ENCODE measurements at places on chromosomes 11 and 22. TPM values are rescaled to one million over a fixed set of nuclear protein-coding genes. Genes with fewer than 3 reads are reported as not detected.

CHRM1 gene
- not detected for total RNA-seq

CABP7 gene
- not detected for total RNA-seq

PLAAT3 gene
- 21.2 TPM for total RNA-seq

OR51A2 gene
- not detected for total RNA-seq

SNX15 gene
- total RNA-seq = 21.0 TPM

BTG4 gene
- not detected for total RNA-seq

GRCh38 chr11:68927280-68928135, 23.8 kb downstream of the IGHMBP2 start:
- peak; percentile 29 for DNase-seq

- DNase-seq = no peak
Observed at GRCh38 chr22:38796262-38796957, 2.5 kb upstream of the DNAL4 start.

DNA sequence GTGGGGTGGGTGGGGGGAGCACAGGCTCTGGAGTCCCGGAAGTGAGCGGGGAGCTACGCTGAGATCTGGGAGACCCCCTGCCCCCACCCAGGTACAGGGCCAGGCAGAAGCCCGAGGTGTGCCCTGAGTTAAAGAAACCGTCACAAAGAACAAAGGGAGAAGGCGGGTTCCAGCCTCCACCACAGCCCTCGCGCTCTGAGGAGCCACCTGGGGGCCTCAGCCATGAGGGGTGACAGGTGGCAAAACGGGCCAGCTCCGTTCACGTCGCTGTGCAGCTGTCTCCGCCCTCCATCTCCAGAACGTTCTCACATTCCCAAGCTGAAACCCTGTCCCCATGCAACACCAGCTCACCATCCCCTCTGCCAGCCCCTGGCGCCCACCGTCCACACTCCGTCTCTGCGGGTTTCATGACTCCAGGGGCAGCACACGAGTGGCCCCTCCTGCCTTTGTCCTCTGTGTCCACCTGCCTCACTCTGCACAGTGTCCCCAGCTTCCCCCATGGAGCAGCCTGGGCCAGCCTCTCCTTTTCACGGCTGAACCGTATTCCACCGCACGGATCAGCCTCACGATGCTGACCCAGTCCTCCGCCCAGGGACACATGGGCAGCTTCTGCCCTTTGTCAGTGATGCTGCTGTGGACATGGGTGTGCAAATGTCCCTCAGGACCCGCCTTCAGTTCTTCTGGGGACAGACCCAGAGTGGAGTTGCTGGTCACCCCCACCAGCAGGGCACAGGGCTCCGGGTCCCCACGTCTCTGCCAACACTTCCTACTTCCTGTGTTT, 1.7 kb upstream of the MUC5B start:
- DNase-seq = peak; percentile 73

DNA sequence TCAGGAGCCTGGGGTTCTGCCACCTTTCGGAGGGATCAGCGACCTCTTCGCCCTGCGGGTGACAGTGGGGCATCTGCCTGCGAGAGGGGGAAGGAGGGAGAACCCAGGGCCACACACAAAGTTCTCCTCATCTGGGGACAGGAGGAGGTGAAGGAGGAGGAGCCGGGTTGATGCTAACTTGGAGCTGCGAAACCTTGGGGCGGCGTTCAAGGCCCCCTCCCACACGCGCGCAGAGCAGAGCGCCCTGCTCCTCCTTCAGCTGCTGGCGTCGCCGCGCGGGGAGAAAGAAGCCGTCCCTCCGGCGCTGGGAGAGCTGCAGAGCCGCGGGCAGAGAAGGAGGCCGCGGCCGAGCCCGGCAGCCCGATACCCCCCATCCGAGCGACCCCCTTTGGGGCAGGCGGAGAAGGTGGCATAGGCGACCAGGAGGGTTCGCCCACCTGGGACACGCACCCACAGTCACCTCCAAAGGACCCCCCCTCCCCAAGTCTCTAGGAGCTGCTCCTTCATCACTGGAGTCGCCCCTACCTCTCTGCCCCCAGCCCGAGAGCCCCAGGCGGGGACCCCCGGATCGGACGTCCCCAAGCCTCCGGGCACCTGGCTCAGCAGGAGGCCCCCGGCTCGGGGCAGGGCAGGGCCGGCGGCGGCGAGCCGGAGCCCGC, at the start of gene RASD2:
TSS of gene RASD2 (plus strand) at position 237 of the 659 bp plus-strand sequence. CDS start 5,979 bp downstream, outside the sequence.
- DNase-seq = no peak

DNA sequence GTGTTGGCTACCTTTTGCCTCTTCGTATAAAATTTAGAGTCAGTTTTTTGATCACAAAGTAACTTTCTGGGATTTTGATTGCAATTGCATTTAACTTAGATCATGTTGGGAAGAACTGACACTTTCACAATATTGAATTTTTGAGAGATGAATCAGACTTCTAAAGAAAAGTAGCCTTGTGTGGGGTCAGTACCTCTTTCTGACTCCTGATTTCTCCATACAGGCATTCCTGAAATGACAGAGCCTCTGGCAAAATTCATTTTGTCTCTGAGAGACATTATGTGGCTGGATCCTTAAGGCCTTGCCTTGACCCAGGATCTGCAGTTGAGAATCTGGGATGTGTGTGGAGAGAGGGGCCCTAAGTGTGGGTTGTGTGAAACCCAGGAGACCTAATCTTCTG, 37.8 kb downstream of the PPFIBP2 start:
- DNase-seq = no peak

DNA sequence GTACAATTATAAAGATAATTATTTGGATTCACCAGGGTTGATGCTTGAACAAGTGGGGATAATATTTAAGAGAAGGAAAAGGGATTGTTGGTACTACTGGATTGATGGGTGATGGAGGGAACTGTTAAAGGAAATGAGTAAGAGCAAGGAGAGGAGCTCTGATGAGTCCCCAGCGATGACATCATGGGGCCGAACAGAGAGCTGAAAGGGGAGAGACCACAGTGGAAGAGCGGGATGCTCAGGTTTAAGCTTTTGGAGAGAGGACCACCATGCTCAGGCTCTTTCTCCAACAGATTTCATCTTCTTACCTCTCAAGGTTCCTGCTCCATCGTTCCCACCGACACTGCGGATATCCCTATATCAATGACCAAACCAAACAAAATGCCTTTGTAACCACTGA, 568.7 kb downstream of the ETS1 start:
- no peak for DNase-seq

GRCh38 chr11:71081704-71082230, 170.6 kb downstream of the SHANK2 start:
- no peak for DNase-seq

DNA sequence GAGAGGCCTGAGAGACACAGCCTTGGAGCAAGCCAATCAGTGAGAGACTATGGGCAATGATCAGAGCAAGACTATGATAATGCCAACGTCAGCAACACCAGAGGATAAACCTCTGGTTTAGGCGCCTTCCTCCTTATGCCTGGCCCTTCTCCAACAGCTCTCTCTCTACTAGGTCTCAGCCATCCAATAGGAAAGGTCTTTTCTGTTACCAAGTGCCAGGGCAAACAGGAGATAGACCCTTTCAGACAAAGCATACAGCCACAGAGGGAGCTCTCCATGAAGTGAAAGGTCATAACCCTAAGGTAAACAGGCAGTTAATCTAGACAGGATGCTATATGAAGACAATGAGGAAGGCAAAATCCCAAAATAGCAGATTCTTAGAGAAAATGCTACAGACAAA, 9.5 kb downstream of the STK33 start:
- DNase-seq = no peak

- DNase-seq = peak; percentile 50
Observed at GRCh38 chr11:69199583-69200315, 44.0 kb downstream of the SMIM38 start.

DNA sequence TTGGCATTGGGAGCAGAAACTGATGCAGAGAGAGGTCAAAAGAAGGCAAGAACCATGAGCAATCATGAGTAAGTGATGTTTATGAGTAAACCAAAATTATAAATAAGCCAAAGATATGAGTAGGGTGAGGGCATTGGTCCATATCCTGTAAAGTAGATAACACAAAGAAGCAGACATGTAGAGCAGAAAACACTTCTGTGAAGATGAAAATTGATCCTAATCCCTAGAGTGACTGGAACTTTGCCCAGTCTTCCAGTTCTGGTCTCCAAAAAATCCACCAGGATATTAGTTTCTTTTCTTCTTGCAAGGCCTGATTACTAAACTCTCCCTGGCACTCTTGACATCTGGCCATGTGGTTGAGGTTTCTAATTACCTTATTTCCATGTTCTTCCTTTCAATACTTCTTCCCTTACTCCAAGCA, 13.7 kb upstream of the DRD2 start:
- DNase-seq = no peak

DNA sequence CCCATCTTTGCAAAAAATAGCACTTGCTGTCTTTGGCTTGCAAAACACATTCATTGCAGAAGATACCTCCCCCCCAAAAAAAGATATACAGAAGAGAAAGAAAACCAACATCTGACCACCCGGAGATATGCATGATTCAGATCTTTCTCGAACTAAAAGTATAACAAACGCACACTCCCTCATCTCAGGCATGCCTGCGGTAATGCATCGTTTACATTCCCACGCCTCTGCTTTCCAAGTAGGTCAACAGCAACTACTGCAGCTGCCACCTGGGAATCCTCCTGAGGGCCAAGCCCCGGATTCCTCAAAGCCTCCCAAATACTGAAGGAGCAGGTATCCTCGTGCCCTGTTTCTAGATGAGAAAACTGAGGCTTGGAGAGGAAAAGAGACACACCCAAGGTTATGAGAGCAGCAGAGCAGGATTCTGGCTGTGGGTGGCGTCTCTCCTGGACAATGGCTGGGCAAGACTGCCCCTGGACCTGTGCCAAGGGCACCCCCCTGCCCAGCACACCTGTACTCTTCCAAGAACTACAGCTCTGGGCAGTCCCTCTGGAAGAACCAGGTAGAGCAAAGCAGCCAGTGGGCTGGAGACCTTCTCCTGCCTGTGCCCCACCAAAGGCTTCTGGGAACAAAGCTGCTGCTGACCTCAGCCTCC, 38.1 kb downstream of the NUP50 start:
- peak; percentile 62 for DNase-seq

DNA sequence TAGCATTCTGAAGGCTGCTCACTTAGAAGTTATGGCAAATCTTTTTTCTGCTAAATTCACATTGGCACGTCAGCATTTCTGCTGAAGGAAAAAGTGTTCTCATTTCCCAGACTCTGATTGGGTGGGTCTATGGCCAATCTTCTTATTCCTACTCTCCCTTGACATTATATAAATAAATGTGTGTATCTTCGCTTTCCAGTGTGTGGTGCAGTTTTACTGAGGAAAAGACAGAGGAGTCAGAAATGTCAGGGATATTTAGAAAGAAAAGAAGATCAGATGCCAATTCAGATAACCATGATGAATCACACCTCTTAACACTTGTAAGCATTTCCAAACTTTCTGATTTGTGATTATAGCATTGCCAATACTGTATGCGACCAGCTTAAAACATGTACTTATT, 3.2 kb upstream of the BDNF start:
- DNase-seq = no peak
